ENCODE measurements at places on chromosomes 2 and 18.

DNA sequence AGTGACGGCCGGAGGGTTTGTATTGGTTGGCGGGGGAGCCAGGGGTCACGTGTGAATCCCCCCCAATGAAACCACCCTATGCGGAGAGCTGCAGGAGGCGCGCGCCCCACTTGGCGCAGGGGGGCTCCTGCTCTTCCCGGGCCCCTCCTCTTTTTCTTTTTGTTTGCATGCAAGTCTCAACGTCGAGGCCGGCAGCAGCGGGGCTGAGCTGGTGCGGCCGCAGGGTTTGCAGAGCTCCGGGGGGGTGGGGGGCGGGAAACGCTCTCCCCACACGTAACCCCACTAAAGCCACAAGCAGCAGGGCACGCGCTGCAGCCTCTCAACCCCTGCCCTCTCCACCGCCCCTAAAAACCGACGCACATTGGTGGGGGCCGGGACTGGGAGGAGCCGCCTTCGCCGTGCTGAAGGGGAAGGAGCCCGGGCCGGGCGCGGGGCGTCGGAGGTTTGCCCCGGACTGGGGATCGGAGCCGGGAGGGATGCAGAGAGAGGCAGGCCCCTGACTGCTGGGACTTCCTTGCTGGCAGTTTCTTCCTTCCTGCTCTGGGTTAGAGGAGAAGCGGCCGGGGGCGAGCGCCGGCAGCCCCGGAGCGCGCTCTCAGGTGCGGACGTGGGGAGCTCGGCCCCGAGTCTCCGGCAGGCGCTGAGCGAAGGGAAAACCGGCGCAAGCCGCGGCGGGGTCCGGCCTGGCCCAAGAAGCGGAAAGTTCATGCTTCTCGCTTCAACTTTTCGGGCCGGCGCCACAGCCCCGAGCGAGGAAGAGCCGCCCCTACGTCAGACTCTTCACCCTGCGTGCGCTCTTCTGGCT is 864 bp downstream of the LBH start:
- DNase-seq: peak; percentile 35

- DNase-seq: no peak
Observed at GRCh38 chr18:29057703-29058102, 880.8 kb upstream of the CDH2 start.

DNA sequence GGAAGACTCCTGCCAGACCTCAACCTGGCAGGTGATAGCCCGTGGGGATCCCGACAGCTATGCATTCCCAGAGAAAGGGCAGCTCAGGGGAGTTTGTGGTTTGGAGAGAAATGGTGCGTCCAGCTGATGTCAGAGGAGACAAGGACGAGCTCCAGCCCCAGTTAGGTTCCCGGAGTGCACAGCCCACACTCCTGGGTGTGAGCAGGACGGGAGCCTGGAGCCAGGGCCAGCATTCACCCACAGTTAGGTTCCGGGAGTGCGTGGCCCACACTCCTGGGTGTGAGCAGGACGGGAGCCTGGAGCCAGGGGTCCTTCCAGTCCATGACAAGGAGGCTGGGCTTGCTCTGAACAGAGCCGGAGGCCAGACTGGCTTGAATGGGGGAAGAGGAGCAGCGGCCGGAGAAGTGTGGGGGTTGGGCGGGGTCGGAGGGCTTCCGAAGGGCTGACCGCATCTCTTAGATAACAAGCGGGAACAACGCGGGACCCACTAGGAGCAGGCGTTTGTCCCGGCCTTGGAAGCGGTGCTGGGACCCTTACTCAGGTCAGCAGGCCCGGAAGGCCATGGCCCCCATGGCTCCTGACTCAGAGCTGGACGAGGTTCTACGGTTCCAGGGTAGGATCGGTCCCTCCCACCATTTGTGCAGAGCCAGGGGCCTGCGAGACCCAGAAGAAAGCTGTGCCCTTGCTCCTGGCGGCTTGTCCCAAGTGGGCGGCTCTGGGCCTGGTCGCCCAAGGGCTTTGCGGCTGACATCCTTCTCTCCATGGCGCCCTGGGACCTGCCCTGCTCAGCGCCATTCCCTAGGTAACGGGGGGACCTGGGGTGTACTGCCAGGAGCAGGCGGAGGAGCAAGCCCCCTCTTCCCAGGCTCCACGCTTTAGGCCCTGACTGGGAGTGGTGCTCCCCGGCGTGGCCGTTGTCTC is 185.6 kb downstream of the RTP5 start:
- DNase-seq: no peak

- DNase-seq: no peak
Observed at GRCh38 chr2:37357530-37357929, 13.1 kb downstream of the QPCT start.

DNA sequence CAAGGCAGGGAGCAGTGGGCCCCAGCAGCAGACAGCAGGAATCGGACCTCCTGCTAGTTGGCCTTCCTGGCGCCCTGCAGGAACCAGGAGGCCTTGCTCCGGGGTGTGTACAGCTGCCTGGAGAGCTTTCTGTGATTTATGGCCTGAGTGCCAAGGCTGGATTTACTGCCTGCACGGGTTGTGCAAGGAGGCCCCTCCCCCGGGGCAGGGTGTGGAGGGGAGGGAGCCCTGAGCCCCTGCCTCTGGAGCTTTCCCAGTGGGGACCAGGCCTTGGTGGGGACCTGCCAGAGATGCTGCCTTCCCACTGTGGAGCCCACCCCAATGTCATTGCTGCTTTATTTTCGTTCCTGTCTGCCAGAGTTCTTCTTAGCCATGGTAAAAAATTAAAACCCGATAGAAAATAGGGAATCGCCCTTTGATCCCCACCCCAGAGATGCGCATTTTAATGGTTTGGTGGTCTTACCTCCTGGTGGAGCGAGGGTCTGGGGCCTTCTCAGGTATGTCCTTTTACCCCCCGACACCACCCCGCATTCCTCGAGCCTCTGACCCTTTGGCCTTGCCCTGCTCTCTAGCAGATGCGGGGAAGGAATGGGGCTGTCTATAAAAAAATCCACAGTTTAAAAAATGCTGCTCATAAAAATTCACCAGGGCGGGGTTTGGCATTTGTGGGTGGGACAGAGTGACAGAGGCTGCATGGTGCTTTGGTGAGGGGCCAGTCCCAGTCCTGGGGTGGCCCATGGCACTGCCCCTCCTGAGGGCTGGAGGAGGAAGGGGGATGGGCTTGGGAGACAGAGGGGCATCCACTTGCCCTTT is 6.9 kb upstream of the RALB start:
- DNase-seq: no peak

- no peak for DNase-seq
Observed at GRCh38 chr18:22409445-22409844, 8.3 kb downstream of the CTAGE1 start.

DNA sequence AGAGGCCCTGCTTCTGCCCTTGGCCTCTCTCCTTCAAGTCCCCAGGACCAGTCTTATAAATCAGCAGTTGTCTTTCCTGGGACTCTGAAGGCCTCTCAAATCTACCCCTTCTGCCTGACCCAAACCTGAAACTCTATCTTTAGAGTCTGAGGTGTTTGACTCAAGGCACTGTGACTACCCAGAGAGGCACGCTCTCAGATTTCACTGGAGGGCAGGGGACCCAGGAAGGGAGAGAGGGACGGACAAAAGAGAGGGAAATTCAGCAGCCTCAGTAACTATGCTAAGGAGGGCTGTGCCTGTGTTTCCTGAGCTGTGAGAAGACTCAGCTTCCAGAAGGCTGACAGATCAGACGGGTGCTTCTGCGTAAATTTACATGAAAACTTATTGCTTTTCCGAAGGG is 217.8 kb downstream of the HAUS1 start:
- DNase-seq: no peak

DNA sequence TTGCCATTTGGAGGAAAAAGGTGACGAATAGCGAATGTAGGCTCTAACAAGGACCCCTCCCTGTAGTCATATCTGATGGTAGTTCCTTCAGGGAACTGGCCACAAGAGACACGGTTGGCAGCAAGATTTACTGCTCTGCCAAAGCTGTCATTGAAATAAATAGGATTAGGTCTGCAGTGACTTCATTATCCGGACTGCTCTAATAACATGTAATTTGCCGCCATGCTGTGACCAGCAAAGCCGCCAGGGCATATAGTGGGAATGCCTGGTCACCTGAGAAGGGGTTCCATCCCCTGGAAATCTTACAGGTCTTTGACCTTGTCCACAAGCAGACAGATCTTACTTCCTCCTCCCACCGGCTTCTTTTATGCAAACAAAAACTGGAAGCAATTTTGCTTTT is 59.4 kb upstream of the LAPTM4A start:
- DNase-seq: no peak

GRCh38 chr18:73544032-73544431 is 603.6 kb downstream of the FBXO15 start:
- DNase-seq: no peak

DNA sequence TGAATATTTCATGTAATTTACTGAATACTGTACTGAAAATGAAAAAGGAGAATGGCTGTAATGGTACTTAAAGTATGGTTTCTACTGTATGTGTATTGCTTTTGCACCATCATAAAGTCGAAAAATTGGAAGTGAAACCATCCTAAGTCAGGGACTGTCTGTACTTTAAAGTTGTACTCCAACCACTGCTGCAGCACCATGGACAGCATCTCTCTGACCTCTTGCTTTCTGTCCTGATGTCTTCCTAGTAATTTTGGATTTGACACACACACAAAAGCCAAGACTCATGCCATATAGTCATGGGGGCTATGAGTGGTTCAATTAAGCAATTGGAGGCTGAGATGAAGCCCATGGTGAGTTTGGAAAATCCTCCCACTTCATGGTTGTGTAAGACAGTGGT is 256.3 kb upstream of the PKDCC start:
- DNase-seq: no peak

GRCh38 chr2:144749188-144749587 is 229.3 kb upstream of the ZEB2 start:
- no peak for DNase-seq

DNA sequence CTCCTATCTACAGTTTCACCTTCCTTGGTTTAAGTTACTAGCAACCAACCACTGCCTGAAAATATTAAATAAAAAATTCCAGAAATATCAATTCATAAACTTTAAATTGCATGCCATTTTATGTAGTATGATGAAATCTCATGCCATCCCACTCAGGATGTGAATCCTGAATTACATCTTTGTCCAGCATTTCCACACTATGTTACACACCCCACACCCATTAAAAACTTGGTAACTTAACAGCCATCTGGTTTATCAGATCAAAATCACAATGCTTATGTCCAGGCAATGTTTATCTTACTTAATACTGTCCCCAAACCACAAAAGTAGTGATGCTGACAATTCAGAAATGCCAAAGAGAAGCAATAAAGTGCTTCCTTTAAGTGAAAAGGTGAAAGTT is 21.6 kb downstream of the CUL3 start:
- DNase-seq: no peak

- DNase-seq: no peak
Observed at GRCh38 chr2:176001281-176001915, 669 bp downstream of the LNPK start.

Measured in GOT3 (cell line).